ENCODE measurements at places on chromosomes 2 and 18.

DNA sequence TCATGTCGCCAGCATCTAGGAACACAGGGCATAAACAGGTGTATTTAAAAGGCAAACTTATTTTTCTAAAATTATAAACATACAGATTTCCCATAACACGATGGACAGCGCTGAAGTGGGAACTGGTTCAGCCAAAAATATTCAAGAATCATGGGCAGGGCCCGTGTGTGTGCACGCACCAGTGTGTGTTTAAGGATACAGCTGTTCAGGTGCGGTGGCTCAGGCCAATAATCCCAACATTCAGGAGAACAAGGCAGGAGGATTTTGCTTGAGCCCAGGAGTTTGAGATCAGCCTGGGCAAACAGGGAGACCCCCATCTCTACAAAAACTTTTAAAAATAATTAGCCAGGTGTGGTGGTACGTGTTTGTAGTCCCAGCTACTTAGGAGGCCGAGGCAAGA lies 288.6 kb upstream of the HDAC4 start:
- DNase-seq, result no peak

GRCh38 chr2:219598308-219599078 lies 836 bp downstream of the STK11IP start:
- no peak for DNase-seq

DNA sequence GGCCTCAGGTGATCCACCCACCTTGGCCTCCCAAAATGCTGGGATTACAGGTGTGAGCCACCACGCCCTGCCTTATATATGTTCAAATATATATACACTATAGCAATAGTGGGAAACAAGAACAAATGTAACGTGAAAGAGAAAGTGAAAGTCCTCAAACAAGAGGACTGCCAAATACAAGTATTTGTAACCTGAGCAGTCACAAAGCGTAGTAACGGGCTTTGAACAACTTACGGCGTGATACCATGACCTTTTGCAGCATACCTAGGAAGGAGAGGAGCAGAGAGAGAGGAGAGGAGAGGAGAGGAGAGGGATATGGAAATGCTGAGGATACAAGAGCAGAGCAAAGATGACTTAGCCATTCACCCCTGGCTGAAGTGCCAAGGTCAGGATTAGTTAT lies 113.8 kb upstream of the RGPD4 start:
- DNase-seq, result no peak

DNA sequence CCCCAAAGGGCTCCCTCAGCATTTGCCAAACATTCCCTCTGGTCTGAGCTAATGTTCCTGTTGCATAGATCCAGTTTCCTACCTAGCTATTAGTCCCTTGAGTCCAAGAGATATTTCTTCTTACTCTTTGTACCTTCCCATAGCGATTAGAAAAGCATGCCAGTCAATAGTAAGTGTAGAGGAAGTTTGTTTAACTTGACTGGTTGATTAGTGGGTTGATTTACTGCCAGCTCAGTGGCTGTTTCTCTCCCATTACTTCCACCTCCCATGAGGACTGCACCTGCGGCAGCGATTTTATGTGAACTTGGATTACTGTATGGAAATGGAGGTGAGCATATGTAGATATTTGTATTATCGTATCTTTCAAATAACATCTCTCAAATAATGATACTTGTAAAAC lies 1748.4 kb upstream of the CELF4 start:
- no peak for DNase-seq

GRCh38 chr2:205403244-205403825 lies 279.0 kb upstream of the NRP2 start:
- no peak for DNase-seq

DNA sequence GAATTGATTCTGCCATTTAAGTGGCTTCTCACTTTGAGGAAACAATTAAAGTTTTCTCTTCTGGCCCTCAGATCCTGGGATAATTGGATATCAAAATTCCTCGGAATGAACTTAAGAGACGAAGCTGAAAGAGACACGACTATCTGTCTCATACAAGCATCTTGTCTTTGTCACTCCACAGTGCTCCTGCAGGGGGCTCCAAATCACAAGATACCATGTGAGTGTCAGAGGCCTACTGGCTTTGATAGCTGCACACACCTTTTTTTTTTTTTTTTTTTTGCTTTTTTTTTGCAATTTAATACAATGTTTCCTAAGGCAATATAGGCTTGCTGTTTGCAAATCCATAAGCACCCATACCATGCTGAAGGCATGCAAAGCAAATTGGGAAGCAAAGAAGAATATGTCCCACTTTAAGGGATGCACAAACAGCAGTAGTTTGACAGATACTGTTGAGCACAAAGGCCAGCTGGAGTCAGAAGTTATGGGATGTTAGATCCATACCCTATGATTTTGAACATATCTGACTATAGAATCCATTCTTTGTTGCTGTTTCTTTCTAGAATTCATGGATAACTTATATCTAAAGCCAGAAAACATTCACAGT lies 109.0 kb upstream of the CBLN2 start:
- DNase-seq, result peak; percentile 10

- no peak for DNase-seq
These were observed 2.4 kb downstream of the DNAJB2 start for GRCh38 chr2:219281588-219281987.

GRCh38 chr2:101238930-101239759 lies 13.5 kb upstream of the CNOT11 start:
- no peak for DNase-seq

GRCh38 chr2:54528311-54528955 lies 72.3 kb downstream of the SPTBN1 start:
- no peak for DNase-seq

DNA sequence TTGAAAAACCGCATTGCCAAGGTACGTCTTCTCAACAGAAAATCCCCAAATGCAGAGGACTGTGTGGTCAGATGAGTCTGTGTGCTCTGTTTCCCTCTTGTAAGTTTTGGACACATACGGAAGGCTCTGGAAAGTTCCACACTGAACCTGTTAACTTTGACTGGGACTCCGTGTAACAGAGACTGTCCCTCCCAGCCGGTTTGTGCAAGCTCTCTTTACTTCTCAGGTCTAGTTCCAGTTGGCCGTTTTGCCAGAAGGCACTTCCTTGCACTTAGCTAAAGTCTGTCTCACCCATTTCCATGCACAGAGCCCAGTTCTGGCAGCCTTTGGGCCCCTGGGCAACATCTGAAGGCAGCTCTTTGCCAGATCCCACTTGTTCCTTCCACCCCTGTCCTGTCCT lies 22.0 kb downstream of the EFHD1 start:
- no peak for DNase-seq

- no peak for DNase-seq
These were observed 9.6 kb downstream of the CIB4 start for GRCh38 chr2:26631401-26632170.

GRCh38 chr2:41242001-41242331 lies 790.1 kb upstream of the SLC8A1 start:
- no peak for DNase-seq

DNA sequence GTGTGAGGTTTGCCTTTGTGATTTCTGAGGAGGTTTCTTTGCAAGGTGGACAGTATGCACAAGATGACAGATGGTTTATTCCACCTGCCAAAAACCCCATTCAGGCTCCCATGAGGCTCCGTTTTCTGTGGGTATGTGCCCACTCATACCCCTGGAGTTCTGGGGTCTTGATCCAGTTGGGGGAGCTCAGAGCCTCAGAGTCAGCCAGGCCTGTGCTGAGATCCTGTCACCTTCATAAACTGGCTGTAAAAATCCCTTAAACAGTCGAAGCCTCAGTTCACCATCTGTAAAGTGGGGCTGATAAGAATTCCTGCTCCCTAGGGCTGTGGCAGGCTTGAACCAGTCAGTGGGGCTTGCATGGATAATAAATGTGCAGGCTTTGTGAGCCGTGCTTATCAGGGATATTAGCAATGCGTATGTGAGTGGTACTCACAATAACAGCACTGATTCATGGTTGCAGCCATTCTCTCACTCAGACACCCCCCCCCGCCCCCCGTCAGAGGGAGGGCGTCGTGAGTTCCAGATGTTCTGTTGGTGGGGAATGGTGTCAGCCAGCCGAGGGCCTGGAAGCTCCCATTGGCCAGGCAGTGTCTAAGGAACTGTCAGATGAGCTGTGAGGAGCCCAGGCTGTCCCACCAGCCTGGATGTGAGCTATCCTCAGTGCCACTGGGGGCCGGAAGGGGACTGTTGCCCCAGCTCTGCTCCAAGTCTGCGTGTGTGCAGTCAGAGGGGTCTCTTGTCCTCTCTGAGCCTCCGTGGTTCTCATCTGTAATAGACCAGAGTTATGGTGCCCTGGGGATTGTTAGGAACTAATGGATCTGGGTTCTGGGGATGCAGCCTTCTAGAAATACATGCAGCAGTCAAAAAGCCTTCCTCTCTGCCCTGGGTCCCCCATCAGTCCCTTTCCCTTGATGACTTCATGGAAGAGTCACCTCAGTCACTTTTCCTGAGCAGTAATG lies 51.7 kb downstream of the KCNIP3 start:
- no peak for DNase-seq

GRCh38 chr2:113200736-113201490 lies 27.1 kb downstream of the PSD4 start:
- no peak for DNase-seq

- no peak for DNase-seq
These were observed 28.3 kb downstream of the MYO7B start for GRCh38 chr2:127563458-127564428.

DNA sequence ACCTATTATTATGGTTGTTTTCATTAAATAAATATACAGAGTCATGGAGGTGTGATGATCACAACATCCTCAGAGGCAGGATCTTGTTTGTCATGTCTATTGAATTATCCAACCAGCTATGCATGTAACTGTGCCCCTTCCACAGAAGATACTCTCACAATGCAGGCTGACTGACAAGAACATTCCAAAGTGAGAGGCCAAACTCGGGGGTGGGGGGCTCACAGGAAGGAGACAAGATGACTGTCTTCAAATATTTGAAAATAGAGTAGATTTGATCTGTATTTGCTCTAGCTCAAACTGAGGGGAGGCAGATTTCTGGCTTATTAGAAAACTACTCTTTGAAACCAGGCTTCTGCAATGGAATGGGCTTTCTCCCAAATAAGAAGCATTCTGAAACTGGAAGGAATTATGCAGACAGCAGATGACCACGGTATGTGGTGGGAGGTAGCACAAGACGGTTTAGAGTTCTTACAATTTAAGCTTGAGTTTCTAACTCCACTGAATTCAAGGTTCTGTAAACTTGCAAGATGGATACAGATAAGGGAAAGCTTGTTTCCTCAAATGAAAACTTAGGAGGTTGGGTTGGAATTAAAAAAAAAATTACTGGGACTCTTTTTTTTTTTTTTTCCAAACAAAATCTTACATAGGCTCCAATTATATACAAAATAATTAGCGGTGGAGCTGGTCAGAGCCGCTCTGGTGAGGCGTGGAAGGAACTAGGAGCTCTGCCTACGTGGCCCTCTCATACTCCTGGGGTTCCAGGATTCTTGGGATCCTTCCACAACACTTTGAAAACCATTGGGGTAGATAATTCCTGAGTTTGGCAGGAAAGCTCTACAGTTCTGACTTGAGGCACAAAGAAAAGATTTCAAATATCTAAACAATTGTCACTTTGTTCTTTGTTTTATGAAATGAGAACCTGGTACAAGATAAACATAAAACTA lies 79.3 kb downstream of the PLA2R1 start:
- no peak for DNase-seq

- DNase-seq, result no peak
These were observed 42.6 kb downstream of the TTR start for GRCh38 chr18:31634331-31634713.

DNA sequence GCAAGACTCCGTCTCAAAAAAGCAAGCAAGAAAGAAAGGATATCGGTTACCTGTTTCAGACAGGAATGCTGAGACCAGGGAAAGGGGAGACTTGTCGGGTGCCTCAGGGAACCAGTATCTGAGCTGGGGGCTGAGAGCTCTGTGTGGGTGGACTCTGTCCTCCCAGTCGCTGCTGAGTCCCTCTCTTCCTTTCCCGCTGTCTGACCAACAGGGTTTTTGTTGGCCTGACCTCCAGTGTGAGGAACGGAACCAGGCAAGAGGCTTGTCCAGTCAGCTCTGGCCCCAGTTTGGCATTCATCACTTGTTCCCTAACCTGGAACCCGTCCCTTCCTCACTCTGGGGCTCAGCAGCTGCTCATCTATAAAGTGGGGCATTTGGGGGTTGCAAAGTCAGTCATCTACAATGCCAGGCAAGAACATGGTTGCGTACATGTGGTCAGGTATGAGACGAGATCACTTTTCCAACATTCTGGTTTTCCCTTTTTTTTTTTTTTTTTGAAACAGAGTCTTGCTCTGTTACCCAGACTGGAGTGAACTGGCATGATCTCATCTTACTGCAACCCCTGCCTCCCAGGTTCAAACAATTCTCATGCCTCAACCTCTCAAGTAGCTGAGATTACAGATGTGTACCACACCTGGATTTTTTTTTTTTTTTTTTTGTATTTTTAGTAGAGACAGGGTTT lies 116.4 kb downstream of the PLB1 start:
- DNase-seq, result no peak

DNA sequence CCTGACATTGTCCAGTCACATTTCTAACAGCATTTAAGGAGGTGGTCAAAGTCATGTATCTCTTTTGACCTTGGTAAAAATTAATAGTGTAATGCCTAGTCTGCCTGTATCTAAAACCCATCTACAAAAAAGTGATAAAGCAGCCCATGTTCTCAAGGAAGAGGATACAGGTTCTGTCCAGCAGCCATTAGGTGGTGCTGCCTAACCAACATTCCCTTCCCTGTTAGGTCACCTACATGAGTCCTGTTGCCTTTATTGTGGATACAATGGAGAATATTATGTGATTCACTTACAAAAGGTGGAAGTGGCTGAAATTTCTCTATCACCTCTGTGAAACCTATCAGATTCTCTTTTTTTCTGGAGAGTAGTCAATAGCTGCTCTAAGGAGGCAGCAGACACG lies 52.5 kb downstream of the AQP4 start:
- DNase-seq, result no peak

GRCh38 chr18:12911025-12911928 lies 27.2 kb upstream of the PTPN2 start:
- no peak for DNase-seq

DNA sequence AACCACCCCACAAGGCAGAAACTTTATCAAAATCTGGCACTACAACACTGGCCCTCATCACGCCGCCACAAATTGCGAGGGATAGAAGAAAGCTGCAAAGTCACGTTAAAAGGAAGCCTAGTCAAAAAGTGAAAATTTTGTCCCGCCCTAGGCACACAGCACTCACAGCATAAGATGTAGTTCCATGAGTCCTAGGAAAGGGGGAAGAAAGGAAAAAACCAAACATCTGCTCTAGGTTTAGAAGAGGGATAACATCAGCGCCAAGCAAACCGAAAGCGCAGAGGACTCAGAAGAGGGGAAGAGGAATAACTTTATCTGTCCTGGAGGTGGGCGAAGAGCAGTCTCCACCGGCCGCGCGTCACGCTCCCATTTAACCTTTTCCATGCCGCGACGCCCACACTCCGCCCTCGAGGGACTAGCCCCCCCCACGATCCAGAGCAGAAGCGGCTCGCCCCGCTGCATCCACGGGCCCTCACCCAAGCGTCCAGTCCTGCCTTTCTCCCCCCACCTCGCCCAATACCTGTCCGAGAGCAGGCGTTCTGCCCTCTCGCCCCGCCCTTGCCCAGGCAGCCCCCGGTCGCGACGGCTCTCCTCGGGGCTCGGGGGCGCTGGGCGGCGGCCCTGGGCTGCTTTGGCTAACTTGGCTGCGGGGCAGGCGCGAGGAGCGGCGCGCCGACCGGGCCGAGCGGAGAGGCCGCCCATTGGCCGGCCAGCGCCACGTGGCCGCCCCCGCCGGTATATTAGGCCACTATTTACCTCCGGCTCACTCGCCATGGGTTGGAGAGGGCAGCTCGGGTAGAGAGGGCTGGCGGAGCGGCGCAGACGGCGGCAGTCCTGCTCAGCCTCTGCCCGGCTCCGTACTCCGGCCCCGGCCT lies at the start of gene HOXD1:
Gene HOXD1 (plus strand): TSS at position 770 of the 875 bp plus-strand sequence. CDS start 134 bp downstream, outside the sequence.
- DNase-seq, result peak; percentile 71

- no peak for DNase-seq
These were observed 18.7 kb downstream of the ARHGAP28 start for GRCh38 chr18:6748241-6748640.

GRCh38 chr18:13610555-13611141 lies 115.7 kb downstream of the FAM210A start:
- DNase-seq, result no peak
